Mucosa of gallbladder (tissue), 1 donor: ENCODE measurements at places on chromosomes 2 and 18. TPM values are rescaled to one million over a fixed set of nuclear protein-coding genes. Genes with fewer than 3 reads are reported as not detected.
A peak's percentile ranks its signal among the peaks of the same experiment; 100 is the strongest.

Gene SOX11
- total RNA-seq: 0.03 TPM

DNA sequence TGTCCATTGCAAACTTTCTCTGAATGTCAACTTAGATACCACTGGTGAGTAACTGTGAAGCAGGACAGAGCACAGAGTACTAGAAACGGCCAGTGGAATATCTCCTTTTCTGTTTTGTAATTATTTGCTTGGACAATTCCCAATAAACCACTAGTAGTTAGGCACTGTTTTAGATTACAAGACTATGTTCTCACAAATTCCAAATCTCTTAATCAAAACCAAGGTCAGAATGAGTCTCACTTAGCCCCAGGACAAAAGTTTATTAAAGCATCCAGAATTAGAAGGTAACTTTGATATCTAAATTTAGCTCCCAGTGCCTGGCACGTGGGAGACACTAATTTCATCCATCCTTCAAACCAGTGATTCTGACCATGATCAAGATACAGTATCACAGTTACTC lies 89.0 kb downstream of the ZNF521 start:
- DNase-seq: no peak

DNA sequence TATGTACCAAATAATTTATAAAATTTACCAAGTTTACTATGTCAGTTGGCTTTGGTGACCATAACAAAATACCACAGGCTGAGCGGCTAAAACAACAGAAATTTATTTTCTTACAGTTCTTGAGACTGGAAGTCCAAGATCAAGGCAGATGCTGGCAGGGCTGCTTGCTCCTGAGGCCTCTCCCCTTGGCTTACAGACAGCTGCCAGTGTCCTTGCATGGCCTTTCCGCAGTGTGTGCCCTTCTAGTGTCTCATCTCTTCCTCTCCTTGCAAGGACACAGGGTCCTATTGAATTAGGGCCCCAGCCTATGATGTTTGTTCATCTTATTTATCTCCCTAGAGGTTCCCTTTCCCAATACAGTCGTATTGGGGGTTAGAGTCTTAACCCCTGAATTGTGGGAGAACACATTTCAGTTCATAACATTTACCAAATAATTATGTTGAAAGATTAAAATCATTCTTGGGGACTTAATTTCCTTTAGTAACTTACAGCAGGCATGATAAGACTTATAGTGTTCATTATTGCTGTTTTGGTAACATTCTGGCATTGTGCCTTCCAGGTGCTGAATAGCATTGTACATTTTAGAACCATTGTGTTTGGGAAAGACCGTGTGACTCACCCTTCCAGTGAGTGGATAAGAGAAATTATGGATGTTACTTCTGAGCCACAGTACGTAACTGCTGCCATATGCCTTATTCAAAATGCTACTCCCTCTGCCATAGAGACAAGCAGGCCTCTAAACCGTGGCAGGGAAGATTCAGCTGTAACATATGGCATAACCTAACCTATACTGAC lies 317.5 kb downstream of the TMX3 start:
- DNase-seq: no peak

GRCh38 chr18:63303547-63303946 lies 16.0 kb downstream of the BCL2 start:
- DNase-seq: no peak

Gene MBOAT2
- total RNA-seq: 21.7 TPM

DNA sequence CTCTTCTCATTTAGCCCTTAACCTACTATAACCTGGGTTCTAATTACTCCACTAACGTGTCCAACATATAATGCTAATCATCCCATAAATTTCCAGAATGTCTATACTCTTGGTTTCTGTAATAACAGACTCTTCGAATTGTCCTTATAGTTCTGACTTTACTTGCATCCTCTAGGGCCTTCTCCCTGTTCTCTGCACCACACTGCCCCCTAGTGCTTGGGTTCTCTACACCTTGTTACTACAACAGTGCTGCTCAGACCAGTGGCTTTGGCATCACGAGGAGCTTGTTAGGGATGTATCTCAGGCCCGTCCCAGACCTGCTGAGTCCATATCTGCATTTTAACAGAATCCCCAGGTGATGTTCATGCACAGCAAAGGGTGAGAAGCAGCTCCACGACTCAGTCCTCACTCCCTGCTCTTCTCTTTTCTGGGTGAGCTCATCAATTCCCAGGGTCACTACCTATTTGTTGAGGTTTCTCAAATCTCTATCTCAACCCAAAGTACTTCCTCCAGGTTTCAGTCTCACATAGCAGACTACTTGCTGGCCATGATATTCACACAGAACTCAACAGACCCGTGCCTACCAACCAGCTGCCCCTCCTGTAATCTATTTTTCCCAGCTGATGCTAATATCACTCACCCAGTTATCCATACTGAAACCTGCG lies 14.5 kb upstream of the DDX1 start:
- peak; percentile 89 for DNase-seq

- DNase-seq: no peak
Measured at GRCh38 chr2:135121016-135121657, 69.0 kb downstream of the RAB3GAP1 start.

DNA sequence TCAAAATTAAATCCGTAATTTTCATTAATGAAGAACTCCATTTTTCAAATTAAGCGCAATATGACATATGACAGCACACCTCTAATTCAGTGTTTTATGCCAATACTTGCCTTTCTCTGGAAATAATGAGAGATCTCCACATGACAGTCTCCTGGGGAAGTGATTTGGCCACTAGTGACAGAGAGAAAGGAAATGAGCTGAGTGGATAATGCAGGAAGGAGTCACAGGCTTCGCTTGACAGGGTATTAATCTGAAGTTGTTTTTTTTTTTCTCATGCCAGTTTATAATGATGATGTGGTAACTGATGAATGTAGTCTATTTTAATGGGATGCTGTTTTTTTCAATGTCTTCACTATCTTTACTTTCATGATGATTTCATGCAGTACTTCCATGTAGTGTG lies 1079.4 kb upstream of the GYPC start:
- DNase-seq: no peak

DNA sequence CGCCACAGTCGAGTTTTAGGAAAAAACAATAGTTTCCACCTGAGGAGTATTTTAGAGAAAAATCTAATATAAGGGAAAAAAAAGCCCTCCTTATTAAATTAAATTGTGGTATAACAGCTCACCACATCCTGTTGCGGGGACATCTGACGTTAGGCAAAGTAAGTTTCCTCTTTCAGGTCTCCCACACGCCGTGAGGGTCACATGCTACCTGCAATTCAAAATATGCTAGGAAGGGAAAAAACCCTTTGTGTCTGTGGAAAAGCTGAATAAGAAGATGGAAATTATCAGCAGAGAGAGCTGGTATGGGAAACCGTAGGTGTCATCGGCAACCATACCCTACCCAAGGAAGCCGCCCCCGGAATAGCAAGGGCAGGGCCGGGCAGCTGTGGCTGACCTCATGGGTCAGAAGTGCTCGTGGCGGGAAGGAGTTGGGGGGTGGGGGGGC lies 128.0 kb downstream of the NFATC1 start:
- DNase-seq: no peak

Gene LYPD6B
- 98.5 TPM for total RNA-seq

- no peak for DNase-seq
Measured at GRCh38 chr18:36298126-36298741, 721 bp downstream of the FHOD3 start.

- DNase-seq: no peak
Measured at GRCh38 chr2:181848261-181848886, 43.2 kb upstream of the ITPRID2 start.

- no peak for DNase-seq
Measured at GRCh38 chr2:127857265-127857808, 618 bp downstream of the POLR2D start.

DNA sequence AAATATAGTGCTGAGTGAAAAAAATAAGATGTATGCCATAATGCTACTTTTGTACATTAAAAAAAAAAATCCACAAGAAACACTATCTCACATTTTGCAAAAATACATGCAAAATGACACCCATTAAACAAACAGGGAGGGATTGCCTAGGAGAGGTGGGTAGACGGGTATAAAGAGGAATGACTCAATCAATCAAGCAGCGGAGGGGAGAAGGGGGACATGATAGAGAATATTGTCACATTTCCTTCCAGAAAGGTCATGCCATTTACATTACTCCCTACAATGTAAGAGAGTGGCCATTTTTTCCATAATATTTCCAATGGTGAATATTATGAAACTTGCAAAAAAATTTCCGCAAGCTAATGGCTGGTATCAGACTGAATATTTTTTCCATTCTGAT lies 542.3 kb upstream of the TNP1 start:
- no peak for DNase-seq

DNA sequence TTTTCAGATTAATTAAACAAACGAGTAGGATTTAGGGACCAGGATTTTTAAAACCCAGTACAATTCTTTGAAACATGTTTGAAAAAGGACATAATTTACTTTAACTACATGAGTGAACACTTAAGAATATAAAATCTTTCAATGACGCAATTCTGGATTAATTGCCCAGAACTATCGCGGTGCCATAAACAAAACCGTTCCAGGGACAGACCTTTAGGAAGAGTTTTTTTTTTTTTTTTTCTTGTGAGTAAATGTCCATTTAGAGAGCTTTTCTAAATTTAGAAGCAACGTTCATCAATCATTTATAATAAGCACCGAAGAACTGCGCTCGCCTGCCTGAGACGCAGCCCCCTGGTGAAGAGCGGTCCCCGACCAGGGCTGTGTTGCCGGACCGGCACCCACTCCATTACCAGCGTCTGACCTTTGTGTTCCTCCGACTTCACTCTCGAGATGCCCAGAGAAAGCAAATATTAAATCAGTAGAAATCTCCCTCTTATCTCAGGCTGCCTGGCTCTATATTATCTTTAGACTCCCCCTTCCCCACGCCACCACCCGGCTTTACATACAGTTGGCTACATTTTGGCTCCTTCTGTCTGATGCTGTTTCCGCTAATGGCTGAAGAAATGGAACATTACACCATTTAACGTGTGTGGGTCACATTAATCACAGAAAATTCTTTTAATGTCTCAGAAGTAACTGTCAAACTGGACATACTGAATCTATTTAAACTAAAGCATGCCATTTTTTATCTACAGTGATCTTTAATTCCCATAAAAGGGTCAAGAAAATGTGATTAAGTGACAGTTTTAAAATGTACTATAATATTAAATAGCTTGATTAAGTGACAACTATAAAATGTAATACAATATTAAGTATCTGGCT lies 364.0 kb upstream of the MEIS1 start:
- DNase-seq: no peak

GRCh38 chr18:71431171-71431570 lies 1113.0 kb downstream of the CBLN2 start:
- DNase-seq: no peak

DNA sequence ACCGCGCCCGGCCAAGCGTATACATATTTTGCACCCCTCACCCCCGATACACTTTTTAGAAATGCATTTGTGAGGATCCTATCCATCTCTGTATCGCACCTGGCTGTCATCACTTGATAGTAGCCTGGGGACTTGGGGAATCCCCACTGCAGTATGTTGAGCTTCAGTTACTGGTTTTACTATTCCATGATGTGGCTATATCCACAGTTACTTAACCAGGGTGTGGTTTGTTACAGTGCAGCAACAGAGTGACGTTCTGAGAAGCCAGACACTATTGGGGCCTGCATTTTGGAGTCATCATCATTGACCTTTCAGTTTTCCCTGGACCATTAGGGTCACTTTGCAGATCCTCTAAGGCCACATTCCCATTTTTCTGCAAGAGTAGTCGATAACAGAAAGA lies 212.7 kb downstream of the AGAP1 start:
- DNase-seq: no peak

- no peak for DNase-seq
Measured at GRCh38 chr2:3587021-3587420, 7.9 kb upstream of the COLEC11 start.

DNA sequence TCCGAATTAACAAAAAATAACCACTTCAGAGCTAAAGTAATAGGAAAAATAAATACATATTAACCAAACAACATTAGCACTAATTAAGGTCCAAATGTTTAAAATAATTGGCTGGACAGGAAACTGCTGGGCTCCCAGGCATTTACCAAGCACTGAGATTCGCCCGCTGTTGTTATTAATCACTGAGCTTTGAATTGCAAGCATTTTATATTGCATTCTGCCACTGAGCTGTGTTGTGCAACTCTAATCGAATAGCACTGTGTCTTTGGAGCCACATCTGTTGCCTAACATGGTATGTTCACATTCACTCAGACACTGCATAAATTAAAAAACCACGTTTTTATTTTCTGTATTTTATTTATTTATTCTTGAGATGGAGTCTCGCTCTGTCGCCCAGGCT lies 88.9 kb downstream of the SOWAHC start:
- no peak for DNase-seq

GRCh38 chr2:19685731-19686130 lies 216.1 kb downstream of the TTC32 start:
- DNase-seq: no peak

- DNase-seq: no peak
Measured at GRCh38 chr2:231908584-231908983, 17.6 kb downstream of the NPPC start.

DNA sequence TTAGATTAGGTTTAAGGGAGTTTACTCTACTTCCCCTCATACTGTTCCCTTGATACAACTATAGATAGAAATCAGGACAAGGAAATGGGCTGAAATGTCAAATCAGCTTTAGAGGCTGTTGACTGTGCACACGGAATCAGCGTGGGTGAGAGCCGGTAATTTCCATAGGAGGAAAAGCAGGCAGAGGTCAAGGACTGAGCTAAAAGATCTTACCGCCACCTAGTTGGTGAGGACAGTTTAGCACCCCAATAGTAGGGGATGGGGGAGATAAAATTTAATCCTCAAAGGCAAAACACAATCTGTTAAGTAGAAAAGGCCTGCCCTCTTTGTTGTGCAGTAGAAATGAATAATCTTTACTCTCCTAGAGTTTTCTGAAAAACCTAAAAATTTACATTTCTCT lies 1154.5 kb upstream of the CHAC2 start:
- DNase-seq: no peak

GRCh38 chr2:236092714-236093113 lies 75.5 kb downstream of the GBX2 start:
- no peak for DNase-seq

DNA sequence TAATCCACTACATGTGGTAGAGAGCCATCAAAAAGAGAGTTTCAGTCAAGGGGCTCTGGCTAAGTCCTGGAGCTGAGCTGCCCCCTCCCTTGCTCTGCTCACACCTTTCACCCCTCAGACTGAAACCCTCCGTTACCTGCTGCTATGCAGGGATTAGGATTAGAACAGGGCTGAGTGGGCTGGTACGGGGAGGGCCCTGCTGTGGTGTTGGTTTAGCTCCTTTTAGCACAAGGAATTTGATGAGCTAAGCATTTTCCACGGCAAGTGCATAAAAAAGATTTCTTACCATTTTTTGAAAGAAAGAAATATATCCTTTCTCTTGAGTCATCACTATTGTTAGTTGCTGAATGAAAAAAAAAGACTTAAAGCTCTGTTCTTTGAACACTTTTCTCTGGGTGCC lies 46.3 kb downstream of the TCF7L1 start:
- DNase-seq: no peak

- no peak for DNase-seq
Measured at GRCh38 chr2:51981783-51982182, 949.9 kb upstream of the NRXN1 start.

DNA sequence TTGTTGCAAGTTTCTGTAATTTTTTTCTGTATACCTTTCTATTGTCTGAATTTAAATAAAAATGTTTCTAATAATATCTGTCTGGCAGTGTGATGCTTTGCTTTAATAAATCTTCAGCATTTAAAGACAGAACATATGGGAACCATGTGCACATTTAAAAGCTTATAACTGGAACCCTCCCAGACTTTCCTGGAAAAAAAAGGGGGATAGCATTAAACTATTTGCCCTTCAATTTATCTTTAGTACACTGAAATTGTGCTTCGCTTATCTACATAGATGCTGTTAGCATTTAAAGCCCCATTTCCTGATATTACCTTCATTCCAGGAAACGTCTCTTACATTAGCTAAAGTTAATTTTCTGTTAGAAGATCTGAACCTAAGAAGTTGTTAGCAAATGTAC lies 64.6 kb downstream of the ZC3H6 start:
- no peak for DNase-seq
